Renal cortical epithelial cell (primary cell): ENCODE measurements at places on chromosomes 7 and 10.
A peak's percentile ranks its signal among the peaks of the same experiment; 100 is the strongest.

GRCh38 chr7:17679458-17679857, 260.8 kb downstream of the SNX13 start:
- no peak for DNase-seq

DNA sequence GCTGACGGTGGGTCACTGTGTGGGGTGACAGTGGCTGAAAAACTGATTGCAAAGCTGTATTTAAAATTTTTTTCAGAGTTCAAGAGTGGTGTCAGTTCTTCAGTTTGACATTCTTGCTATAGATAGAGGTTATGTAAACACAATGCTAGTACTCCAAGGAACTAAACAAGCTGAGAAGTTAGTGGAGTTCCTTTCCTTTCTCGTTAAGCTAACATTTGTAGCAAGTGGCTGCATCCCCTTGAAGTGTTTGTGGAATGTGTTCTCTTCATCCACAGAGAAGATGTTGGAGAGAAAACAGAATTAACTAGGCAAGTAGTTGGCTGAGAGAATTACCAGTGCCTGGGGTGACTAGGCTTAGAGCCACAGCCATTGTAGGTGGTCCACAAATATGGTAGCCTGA, 15.8 kb downstream of the CCNY start:
- no peak for DNase-seq

DNA sequence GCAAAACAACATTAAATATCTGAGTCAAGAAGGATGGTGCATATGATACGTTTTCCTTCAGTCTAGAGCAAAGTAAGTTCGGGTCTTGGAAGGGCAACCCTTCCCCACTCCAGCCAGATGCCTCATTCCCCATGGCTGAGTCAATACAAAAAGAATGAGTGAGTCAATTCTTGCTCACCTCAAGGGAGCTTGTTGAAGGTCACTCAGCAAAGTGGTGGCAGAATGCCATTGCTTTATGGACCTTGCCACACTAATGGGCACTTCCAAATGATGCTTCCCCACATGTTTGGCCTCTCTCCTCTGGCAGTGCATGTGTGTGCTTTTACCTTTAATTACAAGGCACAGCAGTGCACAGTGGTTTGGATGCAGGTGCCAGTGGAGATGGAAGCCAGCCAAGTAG, 296.5 kb downstream of the SORCS3 start:
- peak; percentile 100 for DNase-seq

GRCh38 chr7:158966780-158967390, 110.5 kb downstream of the DYNC2I1 start:
- DNase-seq, result no peak

GRCh38 chr10:96541921-96542320, 28.2 kb upstream of the TLL2 start:
- peak; percentile 83 for DNase-seq

DNA sequence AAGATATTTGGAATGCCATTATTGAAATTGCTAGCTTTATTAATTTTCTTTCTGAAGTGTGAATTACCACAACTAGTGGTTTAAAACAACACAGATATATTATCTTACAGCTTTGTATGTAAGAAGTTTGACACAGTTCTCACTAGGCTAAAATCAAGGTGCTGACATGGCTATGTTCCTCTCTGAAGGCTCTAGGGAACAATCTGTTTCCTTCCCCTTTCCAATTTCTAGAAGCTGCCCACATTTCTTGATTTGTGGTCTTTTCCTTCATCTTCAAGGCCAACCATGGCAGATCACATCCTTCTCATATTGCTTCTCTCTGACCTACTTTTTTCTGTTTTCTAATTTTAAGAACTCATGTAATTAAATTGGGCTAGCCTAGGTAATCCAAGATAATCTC, 43.3 kb upstream of the SLC26A3 start:
- no peak for DNase-seq

- DNase-seq, result no peak
Observed at GRCh38 chr7:2613098-2613930, 18.5 kb upstream of the TTYH3 start.

DNA sequence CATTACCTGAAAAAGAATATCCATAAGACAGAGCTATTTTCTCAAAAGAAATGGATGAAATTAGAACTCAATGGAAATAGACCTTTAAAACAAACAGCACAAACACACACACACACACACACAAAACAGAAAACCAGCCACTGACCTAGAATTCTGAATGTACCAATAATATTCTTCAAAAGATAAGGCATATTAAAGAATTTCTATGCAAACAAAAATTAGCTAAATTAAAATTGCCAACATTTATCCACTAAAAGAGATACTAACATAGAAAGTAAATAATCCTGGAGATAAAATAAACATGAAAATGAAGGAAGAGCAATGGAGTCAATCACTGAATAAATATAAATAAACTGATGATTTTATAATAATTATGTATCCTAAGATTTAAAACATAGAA, 431.2 kb downstream of the SH2D4B start:
- no peak for DNase-seq

DNA sequence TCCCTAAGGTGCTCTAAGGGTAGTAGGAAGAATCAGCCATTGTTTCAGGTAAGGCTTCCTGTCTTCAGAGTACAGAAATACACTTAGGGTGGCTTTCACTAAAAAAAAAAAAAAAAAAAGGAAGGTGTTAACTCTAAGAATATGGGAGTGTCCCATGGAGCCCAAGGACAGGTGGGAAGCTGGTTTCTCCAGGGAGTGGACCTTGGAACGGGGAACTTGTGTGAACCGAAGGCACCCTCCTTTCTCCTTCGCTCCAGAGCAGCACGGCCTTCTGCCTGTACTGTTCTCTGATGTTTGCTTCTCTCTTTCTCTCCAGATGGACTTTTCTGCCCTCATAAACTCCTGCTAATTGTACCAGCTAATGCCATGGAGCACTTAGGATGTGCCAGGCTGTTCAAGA, 6.2 kb downstream of the OPALIN start:
- DNase-seq, result no peak
